T-cell (primary cell): ENCODE measurements at places on chromosomes 7 and 10.

GRCh38 chr10:125761961-125762360 lies 13.7 kb downstream of the MMP21 start:
- H3K4me3 ChIP-seq, result no peak overlapping the region
- no peak overlapping the region for H3K27ac ChIP-seq
- peaks cover 78% of the 10 kb centered on the region for H3K36me3 ChIP-seq
- DNase-seq, result no peak
- H3K27me3 ChIP-seq, result no peaks in the 10 kb centered on the region

- DNase-seq, result peak; percentile 26
- H3K27me3 ChIP-seq, result no peaks in the 10 kb centered on the region
- H3K4me1 ChIP-seq, result peaks cover 46% of the 10 kb centered on the region
- H3K36me3 ChIP-seq, result no peaks in the 10 kb centered on the region
Measured at GRCh38 chr10:6151087-6151977, 51.4 kb upstream of the PFKFB3 start.

DNA sequence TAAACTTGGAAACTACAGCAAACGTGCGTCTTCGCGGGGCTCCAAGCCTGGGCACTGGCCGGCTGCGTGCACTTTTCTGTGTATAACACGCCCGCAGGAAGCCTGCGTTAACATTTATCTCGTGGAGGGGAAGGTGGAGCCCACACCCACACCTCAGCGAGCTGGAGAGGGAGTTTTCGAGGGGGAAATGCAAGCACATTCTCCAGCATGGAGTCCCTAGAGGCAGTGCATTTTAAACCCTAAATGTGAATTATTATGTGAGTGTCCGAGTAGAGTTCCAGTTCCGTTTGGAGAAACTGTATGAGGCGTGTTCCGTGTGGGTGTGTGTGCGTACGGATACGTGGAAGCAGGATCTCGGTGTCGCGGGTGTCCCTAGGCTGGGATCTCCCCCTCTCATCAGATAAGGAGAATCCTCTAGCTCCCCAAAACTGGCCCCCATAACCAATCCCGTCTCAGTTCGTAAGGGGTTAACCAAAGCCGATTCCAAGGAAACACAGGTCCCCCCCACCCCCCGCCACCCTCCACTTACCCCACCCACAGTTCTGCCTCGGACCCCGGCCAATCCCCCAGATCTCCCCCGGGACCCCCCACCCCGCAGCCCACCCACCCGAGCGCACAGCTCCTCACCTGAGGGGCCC lies 403 bp downstream of the CDK6 start:
- H3K4me3 ChIP-seq, result peak overlapping the region; percentile 98
- H3K27ac ChIP-seq, result peak overlapping the region; percentile 60
- no peaks in the 10 kb centered on the region for H3K36me3 ChIP-seq
- peak; percentile 25 for DNase-seq

- no peak overlapping the region for H3K27ac ChIP-seq
- H3K4me3 ChIP-seq, result no peak overlapping the region
- peak; percentile 4 for DNase-seq
- peaks cover 4% of the 10 kb centered on the region for H3K27me3 ChIP-seq
Measured at GRCh38 chr7:96414931-96415292, 93.0 kb upstream of the SLC25A13 start.

- no peak overlapping the region for H3K4me3 ChIP-seq
- peaks cover 15% of the 10 kb centered on the region for H3K4me1 ChIP-seq
- H3K27me3 ChIP-seq, result peaks cover 3% of the 10 kb centered on the region
Measured at GRCh38 chr7:77825131-77825530, 26.6 kb downstream of the PHTF2 start.

- DNase-seq, result no peak
- H3K27me3 ChIP-seq, result no peaks in the 10 kb centered on the region
- no peak overlapping the region for H3K4me3 ChIP-seq
Measured at GRCh38 chr10:89342206-89342958, 14.6 kb downstream of the IFIT3 start.

DNA sequence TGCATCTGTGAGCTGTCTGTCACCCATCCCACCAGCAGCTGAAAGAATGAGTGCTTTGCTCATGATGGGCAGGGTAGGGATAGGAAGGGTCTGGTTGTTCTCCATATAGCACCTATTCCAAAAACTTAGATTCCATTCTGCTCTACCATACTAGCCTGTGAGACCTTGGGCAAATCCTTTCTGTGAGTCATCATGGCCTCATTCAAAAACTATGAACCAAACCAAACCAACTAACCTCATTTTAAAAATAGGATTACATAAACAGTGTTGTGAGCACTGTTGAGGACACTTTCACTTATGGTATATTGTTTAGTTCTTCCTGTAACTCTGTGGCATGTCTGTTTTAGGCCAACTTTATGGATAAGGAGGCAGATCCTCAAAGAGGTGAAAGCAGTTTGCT lies 30.9 kb upstream of the STEAP4 start:
- H3K27ac ChIP-seq, result no peak overlapping the region
- H3K4me3 ChIP-seq, result no peak overlapping the region
- no peaks in the 10 kb centered on the region for H3K36me3 ChIP-seq
- no peaks in the 10 kb centered on the region for H3K27me3 ChIP-seq
- no peaks in the 10 kb centered on the region for H3K4me1 ChIP-seq

DNA sequence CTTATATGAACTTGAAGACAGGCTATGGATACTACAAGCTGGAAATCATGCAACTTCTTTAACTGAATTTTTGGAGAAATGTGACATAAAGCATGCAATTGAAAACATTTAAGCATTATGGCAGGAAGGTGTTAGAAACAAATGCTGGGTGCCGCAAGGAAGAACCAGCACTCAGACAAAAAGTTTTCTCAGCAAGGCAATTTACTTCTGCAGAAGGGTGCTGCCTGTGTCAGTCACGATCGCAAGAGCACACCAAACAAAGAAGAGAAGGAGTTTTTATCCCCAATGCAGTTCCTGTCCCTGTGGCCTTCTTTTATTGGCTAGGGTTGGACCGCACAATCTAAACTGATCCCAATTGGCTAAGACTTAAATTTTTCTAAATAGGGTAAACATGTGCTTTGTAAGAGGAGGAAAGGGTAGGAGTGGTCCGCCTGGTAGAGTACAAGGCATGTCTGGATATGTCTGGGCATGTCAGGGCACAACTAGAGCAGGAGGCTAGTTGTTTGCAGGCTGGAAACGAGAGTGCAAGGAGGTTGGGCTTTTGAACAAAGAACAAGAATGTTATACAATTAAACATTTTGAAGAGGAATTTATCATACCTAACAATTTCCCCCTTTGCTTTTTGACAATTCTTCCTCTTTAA lies 109.6 kb upstream of the FAM3C start:
- H3K4me1 ChIP-seq, result no peaks in the 10 kb centered on the region
- H3K4me3 ChIP-seq, result no peak overlapping the region
- no peak overlapping the region for H3K27ac ChIP-seq
- H3K27me3 ChIP-seq, result no peaks in the 10 kb centered on the region
- no peaks in the 10 kb centered on the region for H3K36me3 ChIP-seq

DNA sequence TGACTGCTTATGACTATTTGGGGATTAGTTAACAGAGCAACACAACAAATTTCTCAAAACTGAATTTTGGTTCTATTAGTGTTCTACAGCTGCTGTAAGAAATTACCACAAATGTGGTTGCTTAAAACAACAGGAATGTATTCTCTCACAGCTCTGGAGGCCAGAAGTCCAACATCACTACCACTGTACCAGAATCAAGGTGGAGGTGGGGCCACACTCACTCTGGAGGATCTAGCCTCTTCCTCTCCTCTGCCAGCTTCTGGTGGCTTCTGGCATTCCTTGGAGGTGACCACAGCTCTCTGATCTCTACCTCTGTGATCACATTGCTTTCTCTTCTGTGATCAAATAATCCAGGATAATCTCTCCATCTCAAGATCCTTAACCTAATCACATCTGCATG lies 194.7 kb upstream of the BMPER start:
- H3K27ac ChIP-seq, result no peak overlapping the region
- no peak for DNase-seq
- H3K4me3 ChIP-seq, result no peak overlapping the region
- no peaks in the 10 kb centered on the region for H3K36me3 ChIP-seq
- no peaks in the 10 kb centered on the region for H3K27me3 ChIP-seq

GRCh38 chr10:101565370-101565900 lies 22.6 kb downstream of the POLL start:
- H3K4me1 ChIP-seq, result peaks cover 21% of the 10 kb centered on the region
- H3K4me3 ChIP-seq, result no peak overlapping the region
- no peaks in the 10 kb centered on the region for H3K36me3 ChIP-seq
- DNase-seq, result no peak

DNA sequence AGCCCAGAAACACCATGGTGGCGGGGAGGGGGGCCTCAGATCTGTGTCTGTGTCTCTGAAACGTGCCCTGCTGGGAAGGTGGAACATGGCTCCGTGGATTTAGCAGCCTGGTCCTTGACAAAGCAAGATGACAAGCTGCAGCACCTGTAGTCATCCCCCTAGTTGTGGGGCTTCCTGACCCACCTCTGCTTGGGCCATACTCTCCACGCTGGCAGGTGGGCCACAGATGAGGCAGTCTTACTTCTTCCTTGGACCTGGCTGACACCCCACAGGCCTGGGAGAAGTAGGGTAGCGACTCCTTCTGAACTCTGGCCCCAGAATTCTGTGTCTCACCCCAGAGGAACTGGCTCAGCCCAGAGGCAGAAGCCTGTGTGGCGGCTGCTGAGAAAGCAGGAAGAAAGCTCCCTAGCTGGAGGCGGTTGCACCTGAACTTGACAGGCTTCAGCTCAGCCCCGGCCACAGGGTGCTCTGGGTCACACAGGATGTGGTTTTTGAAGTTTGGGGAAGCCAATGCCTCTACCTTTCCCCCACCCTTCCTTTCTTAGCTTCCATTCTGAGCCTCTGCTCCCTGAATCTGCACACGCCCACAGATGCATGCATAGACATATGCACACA lies 113.9 kb downstream of the ABLIM1 start:
- H3K27ac ChIP-seq, result peak overlapping the region; percentile 98
- H3K27me3 ChIP-seq, result no peaks in the 10 kb centered on the region
- DNase-seq, result peak; percentile 73
- peaks cover 77% of the 10 kb centered on the region for H3K4me1 ChIP-seq
- H3K4me3 ChIP-seq, result peak overlapping the region; percentile 41

DNA sequence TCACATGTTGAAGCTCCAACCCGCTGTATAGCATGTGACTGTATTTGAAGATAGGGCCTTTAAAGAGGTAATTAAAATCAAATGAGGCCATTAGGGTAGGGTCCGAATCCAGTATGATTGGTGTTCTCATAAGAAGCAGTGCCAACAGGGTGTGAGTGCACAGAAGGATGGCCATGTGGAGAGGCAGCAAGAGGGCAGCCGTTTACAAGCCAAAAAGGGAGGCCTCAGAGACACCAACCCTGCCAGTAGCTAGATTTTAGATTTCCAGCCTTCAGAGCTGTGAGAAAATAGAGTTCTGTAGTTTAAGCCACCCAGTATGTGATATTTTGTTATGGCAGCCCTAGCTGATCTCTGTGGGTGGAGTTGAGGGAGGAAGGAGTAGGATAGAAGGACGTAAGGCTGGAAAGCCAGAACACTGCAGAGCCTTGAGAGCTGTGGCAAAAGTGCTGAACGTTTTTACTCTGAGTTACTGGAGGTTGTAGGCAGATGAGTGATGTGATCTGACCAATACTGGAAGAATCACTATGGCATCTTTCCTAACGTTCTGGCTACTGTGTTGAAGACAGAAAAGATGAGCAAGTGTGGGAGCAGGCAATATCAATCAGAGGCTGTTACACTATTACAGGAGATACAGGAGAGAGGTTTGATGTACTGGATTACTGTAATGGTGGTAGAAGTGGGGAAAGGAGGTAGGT lies 334.9 kb downstream of the ELMO1 start:
- no peak overlapping the region for H3K27ac ChIP-seq
- no peak overlapping the region for H3K4me3 ChIP-seq
- no peak for DNase-seq
- no peaks in the 10 kb centered on the region for H3K27me3 ChIP-seq
- peaks cover 26% of the 10 kb centered on the region for H3K4me1 ChIP-seq

DNA sequence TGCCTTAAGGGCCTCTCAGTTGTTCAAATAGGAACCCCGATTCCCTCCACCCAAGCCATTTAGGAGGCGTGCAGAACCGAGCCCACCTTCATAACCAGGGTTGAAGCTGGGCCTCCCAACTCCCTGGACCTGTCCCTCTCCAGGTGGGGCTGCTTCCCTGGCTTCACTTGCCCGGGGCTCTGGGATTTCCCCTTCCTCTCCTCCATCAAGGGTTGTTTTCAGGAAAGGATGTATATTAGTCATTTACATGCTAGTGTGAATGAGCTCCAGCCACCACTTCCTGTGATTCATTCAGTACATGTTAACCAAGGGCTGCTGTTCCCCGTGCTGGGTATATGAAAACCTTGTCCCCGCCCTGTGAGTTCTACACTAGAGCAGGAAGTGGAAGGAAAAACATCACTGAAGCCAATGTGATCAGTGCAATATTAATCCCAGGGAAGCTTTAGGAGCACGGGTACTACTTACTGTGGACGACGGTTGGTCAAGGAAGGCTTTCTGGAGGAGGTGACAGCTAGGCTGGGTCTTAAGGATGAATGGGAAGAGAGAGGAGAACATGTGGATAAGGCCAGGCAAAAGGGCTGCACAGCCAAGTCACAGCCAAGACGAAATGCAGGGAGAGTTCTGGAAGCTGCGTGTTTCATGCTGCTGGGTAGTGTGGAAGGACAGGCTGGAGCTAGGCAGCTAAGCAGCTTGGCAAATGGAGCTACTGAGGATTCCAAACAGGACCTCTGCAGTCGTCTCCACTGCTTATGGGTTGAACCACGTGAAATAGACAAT lies 150.1 kb upstream of the SHH start:
- no peaks in the 10 kb centered on the region for H3K4me1 ChIP-seq
- no peak for DNase-seq
- H3K27me3 ChIP-seq, result peaks cover 21% of the 10 kb centered on the region
- H3K36me3 ChIP-seq, result no peaks in the 10 kb centered on the region

DNA sequence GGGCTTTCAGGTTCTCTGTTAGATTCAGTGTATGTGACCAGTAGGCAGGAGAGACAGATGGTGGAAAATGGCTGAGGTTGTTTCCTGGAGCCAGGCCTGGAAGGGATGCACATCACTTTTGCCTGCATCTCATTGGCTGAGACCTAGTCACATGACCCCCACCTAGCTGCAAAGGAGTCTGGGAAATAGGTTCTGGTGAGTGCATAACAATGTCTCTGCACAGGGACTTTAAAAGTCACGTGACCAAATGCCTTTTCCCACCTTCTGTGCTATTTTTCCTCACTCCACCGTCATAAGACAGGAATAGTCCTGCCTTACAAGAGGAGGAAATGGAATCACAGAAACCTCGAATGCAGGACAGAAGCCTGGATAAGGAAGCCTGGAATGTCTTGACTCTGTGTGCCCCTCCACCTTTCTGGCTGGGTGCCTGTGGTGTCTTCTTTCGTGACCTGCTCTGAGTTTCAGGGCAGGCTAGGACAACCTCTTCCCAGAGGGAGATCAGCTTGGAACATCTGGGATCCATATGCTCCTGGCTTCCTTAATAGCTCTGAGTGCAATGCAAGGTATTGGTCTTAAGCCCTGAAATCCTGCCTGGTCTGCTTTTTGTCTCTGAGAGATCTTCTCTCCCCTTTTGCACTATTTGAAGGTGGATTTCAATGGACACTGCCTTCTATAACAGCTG lies 139.9 kb upstream of the ZNF438 start:
- no peaks in the 10 kb centered on the region for H3K36me3 ChIP-seq
- no peak overlapping the region for H3K27ac ChIP-seq
- no peak overlapping the region for H3K4me3 ChIP-seq
- DNase-seq, result no peak
- H3K27me3 ChIP-seq, result no peaks in the 10 kb centered on the region
- H3K4me1 ChIP-seq, result no peaks in the 10 kb centered on the region

- no peak overlapping the region for H3K27ac ChIP-seq
- DNase-seq, result no peak
- H3K4me1 ChIP-seq, result no peaks in the 10 kb centered on the region
- no peak overlapping the region for H3K4me3 ChIP-seq
- peaks cover 11% of the 10 kb centered on the region for H3K27me3 ChIP-seq
- no peaks in the 10 kb centered on the region for H3K36me3 ChIP-seq
Measured at GRCh38 chr7:121011401-121011800, 22.9 kb downstream of the CPED1 start.

- no peaks in the 10 kb centered on the region for H3K27me3 ChIP-seq
- H3K4me3 ChIP-seq, result no peak overlapping the region
- H3K27ac ChIP-seq, result no peak overlapping the region
Measured at GRCh38 chr7:51789489-51789888, 472.9 kb upstream of the COBL start.
